Ureter (tissue), 1 donor: ENCODE measurements at places on chromosomes 1 and 21.

DNA sequence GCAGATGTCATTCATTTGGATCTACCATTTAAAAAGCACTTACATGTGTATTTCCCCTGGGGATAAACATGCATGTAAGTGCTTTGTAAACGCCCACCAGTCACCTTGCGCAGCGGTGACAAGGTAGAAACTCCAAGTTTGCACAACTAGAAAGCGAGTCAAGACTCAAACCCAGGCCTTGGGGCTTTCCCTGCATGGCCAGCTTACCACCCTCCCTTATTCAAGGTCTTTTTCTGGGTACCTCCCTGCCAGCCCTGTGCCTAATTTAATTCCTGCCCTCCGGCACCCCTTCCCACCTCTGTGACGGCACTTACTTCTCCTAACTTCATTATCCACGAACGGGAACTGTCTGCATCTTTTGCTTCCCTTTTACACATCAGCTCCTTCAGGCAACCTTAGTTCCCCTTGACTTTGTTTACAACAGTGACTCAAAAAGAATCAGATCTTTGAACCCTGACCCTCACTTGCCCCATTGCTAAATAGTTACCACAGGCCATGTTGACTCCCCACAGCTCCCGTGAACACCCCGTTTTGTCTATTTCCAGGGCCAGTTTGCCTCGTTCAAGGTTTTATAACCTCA lies 138.3 kb upstream of the ETS2 start:
- DNase-seq, result no peak

- no peak for DNase-seq
Measured at GRCh38 chr1:229030630-229031029, 240.3 kb upstream of the RAB4A start.

GRCh38 chr1:165355977-165356811 lies at the start of gene LMX1A:
LMX1A (minus strand) TSS chr1:165356715; CDS start chr1:165355559, 1,156 bp downstream.
- no peak for DNase-seq

DNA sequence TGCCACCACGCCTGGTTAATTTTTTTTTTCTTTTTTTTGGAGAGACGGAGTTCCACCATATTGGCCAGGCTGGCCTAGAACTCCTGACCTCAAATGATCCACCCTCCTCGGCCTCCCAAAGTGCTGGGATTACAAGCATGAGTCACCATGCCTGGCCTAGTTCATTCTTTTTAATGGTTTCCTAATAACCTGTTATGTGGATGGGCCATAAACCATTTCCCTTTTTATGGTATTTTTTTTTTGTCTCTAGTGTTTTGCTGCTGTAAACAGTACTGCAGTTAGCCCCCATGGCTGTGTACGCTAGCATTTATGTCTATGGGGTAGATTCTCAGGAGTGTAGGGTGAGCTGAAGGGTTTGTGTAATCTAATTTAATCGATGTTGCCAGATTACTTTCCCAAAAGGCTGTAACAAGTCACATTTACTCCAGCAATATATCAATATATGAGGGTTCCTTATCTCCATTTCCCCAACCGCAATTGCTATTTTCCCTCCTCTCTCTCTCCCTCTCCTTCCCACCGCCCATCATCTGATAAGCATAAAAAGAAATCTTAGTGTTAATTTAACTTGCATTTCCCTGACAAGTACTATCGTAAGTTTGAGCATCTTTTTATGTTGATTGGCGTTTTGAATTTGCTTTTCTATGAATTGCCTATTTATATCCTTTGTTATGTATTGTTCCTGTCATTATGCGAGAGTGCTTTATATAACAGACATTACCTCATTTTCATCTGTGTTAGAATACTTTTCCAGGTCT lies 28.7 kb downstream of the RCSD1 start:
- no peak for DNase-seq

- DNase-seq, result no peak
Measured at GRCh38 chr1:201397675-201398074, 1.4 kb downstream of the LAD1 start.

GRCh38 chr1:16293538-16293937 lies 56.6 kb upstream of the CPLANE2 start:
- no peak for DNase-seq

GRCh38 chr1:228377664-228378089 lies 29.0 kb downstream of the TRIM11 start:
- DNase-seq, result no peak

DNA sequence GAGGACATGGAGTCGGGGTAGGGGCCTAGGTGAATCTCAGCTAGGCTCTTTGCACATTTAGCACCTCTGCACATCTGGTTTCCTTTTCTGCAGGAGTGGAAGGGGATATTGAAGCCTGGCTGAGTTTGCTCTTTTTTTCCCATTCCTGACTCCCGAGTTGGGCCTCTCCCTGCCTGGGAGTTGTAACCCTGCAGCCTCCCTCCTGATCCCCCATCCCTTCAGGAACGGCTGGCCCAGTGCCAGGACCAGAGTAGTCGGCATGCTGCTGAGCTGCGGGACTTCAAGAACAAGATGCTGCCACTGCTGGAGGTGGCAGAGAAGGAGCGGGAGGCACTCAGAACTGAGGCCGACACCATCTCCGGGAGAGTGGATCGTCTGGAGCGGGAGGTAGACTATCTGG lies 836 bp downstream of the OLFML3 start:
- peak; percentile 68 for DNase-seq

- DNase-seq, result no peak
Measured at GRCh38 chr21:34808569-34809204, 139.9 kb downstream of the CLIC6 start.

DNA sequence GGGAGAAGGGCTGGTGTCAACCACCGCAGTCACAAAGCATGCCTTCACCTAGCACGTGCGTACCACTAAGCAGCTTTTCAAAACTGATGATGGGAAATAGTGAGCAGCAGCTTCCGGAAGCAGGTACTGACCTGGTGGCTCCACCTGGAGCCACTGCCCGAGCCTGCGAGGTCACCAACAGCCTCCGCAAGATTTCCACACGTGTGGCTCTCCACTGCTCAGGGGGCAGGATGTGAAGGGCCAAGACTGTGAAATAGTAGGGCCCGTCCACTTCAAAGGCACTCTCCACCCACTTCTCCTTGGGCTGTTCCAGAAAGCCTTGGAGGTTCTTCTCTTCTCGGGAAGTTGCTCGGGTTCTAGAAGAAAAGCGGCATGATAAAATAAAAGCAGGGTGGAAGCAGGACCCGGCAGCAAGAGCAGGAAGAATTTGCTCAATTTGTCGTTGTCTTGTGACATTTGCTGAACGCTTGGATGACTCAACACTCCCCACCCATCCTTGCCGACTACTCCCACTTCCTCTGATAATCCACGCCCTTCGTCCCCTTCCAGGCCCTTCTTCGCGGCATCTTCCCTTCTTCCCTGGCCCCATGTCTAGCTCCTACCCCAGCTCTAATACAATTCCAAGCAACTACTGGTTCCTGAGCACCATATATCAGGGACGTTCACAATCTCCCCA lies 124.9 kb upstream of the IFFO2 start:
- DNase-seq, result peak; percentile 77

DNA sequence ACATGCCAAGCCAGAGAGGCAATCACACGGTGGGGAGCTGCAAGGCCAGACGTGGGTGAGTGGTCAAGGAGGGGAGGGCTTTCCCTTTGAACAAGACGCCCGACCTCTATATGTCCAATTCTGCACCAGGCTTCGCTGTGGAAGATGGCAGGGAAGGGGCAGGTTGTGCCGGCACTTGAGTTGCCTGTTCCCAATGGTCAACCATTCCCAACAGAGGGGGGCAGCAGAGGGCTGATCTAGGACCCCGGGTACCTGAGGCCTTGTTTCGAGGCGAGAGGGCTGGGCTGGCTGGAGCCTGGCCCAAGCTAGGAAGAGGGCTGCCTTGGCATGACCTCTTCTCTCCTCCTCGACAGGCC lies 64.9 kb downstream of the TMEM53 start:
- DNase-seq, result peak; percentile 66

DNA sequence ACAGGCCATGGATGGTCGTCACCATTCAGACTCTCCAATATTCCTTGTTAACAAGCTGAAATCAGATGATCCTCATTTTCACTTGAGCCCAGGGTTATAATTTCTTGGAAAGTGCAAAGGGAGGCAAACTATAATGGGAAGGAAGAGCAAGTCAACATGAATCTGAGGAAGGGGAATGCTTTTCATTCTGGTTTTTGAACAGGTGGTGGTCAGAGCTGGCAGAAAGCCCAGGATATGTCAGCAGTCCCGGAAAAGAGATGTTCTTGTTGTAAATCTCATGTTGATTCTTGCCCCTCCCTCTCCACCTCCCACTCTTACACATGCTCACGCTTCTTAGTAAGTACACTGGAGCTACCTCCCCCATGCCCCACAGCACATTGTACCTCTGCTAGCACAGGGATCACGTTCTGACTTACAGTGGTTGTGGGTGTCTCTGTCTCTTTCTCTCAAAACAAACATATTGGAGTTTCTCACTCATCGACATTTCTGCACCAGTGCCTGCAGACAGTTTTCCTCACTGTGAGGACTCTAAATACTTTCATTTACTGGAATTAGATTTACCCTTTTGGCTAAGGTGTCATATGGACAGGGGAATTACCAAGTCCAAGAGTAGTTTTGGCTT lies 77.6 kb downstream of the XCL2 start:
- no peak for DNase-seq

DNA sequence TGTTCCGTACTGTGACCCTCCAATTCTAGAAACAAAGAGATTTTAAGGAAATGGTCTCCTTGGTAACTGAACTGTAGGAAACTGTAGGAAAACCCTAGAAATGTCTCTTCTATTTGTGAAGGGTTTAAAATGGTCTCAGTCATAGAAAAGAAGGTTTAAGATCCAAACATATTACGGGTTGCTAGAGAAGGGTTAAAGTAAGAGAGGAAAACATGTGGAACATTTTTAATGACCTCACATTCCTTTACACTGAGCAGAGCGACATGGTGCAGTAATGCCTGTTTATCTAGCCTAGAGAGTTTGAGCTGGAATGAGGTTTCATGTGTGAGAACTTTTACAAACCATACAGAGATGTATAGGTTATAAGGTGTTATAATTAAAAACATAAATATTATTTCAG lies 36.9 kb upstream of the C1orf105 start:
- no peak for DNase-seq
